NCI-H345 (cell line): ENCODE measurements at places on chromosomes 2 and 18.

DNA sequence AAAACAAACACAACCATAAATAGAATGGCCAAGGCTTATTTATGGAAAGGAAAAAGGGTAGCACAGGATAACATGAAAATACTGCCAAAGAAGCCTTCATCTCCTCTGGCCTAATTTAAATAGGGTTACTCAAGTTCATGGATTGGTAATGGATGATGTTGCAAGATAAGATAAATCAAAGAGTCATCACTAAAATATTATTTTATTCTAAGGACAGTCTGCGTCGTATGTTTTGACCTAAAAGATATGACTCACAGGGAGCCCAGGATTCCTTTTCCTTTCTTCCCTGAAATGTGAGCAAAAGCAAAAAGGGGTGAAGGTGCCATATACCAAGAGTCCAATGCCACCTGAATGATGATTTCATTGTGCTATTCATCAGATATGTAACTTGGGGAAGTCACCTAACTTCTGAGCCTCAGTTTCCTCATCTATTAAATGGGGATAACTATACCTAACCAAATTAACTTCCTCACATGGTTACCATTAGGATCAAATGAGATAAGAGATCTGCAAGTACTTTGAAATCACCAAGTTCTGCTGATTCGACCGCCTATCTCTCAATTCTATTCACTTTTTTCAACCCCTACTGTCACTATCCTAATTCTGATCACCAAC is 137.7 kb downstream of the THADA start:
- no peak for DNase-seq

DNA sequence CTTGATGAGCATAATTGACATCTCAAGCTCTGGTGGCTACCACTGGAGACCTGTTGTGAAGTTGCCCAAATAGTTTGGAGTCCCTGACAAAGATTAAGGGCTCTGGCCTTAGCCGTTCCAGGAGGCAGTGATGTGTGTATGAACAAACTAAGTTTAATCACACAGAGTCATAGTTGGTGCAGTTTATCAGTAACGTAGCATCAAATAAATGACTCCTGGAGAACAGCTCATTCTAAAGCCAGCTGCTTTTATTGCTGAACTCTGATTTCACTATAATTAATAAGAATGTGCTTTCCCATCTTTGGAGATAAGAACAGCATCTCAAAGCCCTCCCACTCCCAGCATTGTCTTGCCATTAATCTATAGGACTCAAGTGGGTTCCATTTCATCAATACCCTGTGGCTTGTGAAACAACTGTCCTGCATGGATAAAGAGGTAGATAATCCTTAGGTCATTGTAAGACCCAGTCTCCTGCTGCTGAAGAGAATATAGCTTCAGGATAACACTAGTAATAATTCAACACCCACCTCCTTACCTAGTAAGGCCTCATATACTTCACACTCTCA is 211.4 kb upstream of the THUMPD2 start:
- no peak for DNase-seq

DNA sequence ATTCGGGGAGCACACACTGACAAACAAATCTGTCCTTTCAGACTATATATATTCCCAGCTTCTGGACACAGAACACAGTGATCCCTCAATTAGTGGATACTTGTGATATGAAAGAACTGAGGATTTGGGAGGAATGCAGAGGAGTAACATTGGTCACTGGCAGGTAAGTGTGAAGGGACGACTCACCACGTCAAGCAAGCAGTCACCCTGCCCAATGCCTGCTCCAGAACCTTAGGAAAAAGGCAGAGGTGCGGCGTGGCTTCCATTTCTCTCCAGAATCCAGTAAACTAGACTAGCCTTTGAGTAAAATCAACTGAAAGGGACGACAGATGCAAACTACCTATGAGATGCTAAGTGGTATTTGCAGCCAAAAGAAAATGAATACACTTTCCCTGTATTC is 1.1 kb downstream of the CCDC93 start:
- no peak for DNase-seq

GRCh38 chr2:164055623-164056022 is 319.8 kb upstream of the FIGN start:
- DNase-seq, result no peak

- no peak for DNase-seq
These were observed 223.8 kb upstream of the SYT4 start for GRCh38 chr18:43501099-43501498.

DNA sequence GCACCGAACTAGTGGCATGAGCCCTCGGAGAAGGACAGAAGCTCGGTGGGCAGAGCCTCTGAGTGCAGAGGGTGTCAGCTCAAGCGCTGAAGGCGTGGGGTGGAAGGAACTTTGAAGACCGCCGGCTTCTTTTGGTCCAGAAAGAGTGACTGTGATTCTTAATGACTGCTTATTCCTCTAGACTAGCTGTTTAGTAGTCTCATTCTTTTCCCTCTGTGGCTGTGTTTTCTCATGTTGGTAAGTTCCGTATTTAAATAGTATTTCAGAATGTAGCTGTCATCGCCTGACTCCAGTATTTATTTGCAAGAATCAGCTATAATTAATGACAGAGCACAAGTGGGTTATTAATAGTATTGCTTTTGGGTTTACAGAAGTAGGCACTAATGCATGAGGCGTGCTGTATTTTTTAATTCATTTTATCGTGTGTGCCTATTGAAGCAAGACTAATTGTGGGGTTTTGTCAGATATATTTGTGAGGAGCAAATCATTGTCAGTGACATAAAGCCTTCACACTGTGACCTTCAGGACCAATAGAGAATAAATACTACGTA is 80.8 kb upstream of the NFATC1 start:
- no peak for DNase-seq

GRCh38 chr2:28606986-28607441 is 111.2 kb downstream of the PLB1 start:
- no peak for DNase-seq

GRCh38 chr2:174035981-174036742 is 71.0 kb upstream of the SP3 start:
- no peak for DNase-seq

DNA sequence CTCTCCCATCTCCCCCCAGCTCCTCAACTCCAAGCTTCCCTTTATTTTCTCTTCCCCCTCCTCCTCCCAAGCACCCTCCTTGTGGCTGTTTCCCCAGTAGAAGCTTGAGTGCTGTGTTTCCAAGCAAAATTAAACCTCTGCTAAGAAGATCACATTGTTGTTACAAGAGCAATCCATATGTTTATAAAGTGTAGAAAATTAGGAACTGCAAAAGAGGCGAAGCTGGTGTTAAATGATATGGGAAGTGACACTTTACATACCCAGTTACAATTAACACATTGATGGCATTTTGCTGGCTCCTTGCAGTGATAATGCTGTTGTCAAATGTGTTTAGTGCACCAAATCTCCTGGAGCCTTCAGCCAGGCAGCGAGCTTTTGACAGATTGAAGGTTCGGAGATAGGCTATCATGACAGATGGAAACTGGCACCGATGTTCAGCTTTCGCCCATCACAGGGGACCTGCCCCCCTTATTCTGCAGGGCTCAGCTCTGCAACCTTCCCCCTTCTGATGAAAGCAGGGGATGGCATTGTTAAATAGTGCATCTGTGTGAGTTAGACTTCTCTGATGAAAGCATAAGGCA is 259.8 kb upstream of the ATP5MC3 start:
- DNase-seq, result no peak

- DNase-seq, result no peak
These were observed 56.4 kb downstream of the SCN2A start for GRCh38 chr2:165295643-165296042.

DNA sequence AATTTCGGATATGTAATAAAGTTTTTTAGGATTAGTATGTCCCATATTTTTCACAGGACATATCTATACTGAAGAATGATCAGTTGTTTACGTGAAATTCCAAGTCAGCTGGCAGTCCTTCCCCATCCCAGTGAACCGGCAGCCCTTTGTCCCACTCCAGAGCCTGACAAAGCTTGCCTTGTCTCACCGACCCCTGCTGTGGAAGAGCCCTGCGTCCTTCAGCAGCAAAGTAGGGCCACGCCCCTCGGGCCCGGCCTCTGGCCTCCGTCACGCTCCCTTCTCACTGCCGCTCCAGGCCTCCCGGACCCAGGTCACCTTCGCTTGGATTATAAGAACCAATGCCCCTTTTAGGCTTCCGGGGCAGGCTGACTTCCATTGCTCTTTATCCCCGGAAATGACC is 89.8 kb upstream of the TGIF1 start:
- DNase-seq, result no peak

- peak; percentile 36 for DNase-seq
These were observed 393.3 kb upstream of the CYRIA start for GRCh38 chr2:17058772-17059402.

DNA sequence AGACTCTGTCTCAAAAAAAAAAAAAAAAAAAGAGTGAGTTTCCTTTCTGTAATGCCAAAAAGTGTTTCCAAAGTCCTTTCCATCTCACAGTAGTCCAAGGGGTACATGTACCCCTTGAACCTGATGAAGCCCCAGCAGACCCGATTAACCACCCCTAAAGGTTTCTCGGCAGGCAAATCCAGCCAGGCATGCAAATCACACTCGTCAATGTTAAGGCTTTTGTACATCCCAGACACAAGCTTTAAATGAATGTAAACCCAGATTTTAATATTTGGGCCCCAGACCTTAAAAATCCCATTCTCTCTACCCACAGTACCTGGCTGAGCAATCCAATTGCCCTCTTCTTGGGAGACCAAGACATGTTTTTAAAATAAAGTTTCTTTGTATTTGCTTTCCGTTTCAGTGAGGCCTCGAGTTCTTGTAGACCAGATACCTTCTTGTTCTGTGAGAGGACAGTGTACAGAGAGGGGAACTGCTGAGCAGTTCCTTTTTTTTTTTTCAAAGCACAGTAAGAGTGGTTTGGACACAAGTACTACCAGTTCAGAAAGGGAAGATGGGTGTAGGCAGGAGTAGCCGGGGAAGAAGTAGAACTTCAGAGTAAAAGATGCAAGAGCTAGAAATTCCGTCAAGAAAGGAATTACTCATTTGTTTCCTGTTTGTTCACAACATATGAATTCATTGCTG is at the start of gene NLRC4:
Gene NLRC4 (minus strand): TSS at position 465 of the 684 bp plus-strand sequence. CDS start 8,111 bp downstream, outside the sequence.
- no peak for DNase-seq

GRCh38 chr2:133755480-133756300 is 187.4 kb upstream of the NCKAP5 start:
- no peak for DNase-seq

- no peak for DNase-seq
These were observed 81.0 kb downstream of the EPC2 start for GRCh38 chr2:148725564-148725963.

GRCh38 chr18:67232406-67232805 is 284.1 kb downstream of the DSEL start:
- no peak for DNase-seq

DNA sequence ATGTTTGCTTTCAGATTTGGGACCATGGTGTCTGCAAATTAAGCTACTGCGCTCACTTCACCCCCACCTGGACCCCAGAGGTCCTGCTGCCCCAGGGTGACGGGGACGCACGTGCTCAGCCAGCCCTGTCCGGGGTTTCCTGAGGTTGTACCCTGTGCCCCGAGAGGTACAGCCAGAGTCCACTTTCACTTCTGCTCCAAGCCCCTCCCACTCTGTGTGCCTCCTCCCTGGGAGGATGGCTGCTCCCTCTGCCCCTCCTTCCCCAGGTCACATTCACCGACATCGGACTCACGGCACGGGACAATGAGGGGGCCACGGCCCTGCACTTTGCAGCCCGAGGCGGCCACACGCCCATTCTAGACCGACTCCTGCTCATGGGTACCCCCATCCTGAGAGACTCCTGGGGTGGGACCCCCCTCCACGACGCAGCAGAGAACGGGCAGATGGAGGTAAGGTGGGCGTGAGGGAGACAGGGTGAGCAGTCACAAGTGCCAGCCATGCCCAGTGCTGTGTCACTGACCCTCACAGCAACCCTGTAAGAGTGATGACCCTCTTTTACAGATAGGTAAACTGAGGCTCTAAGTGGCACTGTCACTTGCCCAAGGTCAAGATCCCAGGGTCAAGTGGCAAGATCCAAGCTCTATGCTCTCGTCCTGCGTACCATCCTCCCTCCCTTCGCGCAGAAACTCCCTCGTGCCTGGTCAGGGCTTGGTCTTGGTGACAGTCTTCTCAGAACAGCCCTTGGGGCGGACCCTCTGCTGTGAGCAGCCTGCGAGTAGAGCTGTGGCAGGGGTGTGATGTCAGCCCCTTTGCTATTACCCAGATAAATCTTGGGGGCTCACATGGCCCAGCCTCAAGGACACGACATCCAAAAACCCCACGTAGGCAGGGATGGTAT is 7.6 kb downstream of the ESPNL start:
- DNase-seq, result no peak

- no peak for DNase-seq
These were observed 22.4 kb downstream of the RAB1A start for GRCh38 chr2:65107530-65107929.

GRCh38 chr2:64492821-64493220 is 31.3 kb upstream of the AFTPH start:
- no peak for DNase-seq

DNA sequence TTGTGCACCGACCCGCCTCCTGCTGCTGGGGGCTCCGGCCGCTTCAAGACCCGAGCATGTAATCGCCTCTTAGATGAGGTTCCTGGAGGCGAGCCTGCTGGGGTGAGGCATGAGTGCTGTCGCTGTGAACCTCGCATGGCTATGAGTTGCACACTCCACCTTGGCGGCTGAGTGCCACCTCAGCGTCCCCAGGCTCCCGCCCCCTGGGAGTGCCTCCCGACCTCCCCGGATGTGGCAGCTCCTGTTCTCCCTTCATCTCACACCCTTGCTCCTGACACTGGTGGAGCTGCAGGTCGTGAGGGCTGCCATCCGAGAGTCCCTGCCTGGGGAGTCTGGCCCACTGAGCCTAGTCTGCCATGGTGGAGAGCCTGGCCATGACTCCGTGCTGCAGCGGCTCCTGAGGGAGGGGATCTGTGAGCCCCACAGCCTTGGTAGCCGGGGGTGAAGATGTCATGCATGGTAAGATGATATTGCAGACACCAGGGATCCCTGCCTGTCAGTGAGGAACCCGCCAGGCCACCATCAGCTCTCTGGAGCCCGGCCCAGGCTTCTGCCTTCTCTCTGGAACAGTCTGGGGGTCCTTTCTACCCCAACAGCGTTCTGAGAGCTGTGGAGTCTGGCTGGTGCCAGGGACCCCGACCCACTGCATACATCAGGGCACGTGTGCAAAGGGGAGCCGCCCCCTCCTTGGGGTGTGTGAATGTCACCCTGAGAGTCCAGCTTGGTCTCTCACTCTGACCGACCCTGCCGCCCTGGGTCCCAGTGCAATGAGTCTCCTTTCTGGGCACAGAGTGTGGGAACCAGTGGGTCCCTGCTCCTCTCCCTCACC is 61.6 kb upstream of the HS6ST1 start:
- no peak for DNase-seq
